Activated naive CD4-positive, alpha-beta T cell (primary cell): ENCODE measurements at places on chromosomes 2 and 18.

DNA sequence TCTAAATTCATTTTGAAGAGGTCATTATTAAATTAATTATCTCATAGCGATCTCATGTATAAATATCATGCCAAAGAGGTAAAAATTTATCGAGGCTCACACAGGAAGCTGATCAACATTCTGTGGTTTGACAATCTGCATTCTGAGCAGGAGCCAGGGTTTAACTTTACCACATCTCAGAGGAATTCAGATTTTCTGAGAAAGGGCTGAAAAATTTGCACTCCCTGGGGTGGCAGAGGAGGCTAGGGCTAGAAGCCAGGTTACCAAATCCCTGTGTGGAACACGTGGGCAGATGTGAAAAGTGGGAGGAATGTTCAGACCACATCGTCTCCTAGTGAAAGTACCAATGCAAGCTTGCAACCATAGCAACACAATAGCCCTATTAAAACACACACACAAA is 63.5 kb upstream of the CTLA4 start:
- DNase-seq, result no peak

DNA sequence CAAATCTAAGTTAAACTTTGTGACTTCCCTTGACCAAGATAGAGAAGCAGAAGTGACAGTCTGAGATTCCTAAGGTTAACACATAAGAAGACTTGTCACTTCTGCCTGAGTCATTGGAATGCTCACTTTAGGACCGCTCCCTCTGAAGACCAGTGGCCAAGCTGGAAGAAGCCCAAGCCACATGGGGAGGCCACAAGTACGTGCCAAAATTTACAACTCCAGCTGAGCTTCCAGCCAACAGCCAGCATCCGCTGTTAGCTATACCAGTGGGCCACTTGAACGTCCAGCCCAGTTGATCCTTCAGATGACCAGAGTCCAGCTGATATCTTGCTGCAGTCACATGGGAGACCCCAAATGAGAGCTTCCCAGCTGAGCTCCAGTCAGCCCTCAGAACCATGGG is 18.1 kb upstream of the ANTXR1 start:
- no peak for DNase-seq

DNA sequence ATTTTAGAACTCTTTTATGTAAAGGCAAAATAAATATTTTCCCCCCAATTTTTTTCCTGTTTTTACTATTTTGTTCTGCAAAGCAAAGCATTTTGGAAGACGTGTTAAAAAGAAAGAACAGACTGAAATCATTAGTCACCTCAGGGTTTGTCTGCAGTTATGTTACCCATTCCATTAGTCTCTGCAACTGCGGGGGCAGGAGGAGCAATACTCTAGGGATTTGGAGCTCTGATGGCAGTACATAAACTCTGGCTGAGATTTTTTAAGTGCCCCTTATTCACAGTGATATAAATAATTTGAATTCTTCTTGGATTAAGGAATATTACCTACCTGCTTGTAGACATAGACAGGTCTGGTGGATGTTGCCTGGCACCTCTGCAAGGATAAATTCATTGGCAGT is 88.0 kb upstream of the CELF4 start:
- no peak for DNase-seq

GRCh38 chr2:55431982-55432627 is 12.4 kb upstream of the CCDC88A start:
- no peak for DNase-seq

DNA sequence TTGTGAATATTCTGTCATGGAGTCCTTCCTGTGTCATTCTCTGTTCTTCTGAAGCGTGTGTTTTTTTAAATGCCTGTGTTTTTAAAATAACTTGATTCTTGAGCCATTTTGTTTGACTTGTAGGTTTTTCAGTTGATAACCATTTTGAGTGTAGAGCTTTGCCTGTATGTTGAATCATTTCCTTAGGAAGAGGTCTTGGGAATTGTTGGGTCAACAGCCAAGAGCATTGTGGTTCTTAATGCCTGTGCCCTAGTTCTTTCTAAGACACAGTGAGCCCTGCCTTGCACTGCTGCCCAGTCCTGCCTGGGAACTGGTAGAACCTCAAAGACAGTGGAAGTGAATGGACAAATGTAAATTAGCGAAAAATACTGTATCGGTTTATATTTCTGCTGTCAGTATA is 25.9 kb downstream of the RAB12 start:
- no peak for DNase-seq

DNA sequence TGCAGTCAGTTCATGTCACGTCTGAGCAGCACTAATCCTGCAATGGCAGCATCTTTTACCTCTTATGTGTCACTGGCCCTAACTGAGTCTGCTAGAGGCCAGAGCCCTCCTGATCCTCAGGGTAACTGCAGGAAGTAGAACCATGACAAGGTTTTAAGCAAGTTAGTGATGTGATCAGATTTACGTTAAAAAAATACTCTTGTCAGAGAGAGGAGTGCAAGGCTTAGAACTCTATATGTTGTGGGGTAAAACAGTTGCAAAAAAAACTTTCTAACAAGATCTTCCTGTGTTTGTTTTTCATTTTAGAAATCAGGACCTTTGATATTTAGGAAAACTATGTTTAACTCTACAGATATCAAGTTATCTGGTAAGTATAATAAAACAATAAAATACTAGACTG is 4.6 kb downstream of the TMEM87B start:
- no peak for DNase-seq

GRCh38 chr2:120134263-120134662 is 88.9 kb downstream of the TMEM185B start:
- no peak for DNase-seq

- no peak for DNase-seq
Measured at GRCh38 chr2:239255218-239255617, 145.6 kb downstream of the HDAC4 start.

- DNase-seq, result no peak
Measured at GRCh38 chr18:23703057-23703986, 14.1 kb downstream of the LAMA3 start.

DNA sequence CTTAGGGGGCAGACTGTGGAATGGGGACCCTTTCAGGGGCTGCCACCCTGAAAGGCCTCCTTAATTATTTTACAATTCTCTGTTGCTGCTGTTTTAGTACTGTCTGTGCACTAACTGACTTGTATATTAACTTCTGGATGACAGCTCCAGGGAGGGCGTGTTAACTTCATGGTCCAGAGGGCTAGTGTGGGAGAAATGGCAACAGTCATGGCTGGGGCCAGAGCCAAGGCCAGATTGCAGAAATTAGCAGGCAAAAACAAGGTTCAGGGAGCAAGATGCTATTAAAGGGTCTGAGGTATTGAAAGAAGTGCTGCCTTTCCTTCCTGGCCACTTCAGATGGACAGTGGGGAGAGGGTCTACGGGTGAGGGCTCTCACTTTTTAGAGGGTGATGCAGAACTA is 9.1 kb downstream of the WIPF1 start:
- no peak for DNase-seq

DNA sequence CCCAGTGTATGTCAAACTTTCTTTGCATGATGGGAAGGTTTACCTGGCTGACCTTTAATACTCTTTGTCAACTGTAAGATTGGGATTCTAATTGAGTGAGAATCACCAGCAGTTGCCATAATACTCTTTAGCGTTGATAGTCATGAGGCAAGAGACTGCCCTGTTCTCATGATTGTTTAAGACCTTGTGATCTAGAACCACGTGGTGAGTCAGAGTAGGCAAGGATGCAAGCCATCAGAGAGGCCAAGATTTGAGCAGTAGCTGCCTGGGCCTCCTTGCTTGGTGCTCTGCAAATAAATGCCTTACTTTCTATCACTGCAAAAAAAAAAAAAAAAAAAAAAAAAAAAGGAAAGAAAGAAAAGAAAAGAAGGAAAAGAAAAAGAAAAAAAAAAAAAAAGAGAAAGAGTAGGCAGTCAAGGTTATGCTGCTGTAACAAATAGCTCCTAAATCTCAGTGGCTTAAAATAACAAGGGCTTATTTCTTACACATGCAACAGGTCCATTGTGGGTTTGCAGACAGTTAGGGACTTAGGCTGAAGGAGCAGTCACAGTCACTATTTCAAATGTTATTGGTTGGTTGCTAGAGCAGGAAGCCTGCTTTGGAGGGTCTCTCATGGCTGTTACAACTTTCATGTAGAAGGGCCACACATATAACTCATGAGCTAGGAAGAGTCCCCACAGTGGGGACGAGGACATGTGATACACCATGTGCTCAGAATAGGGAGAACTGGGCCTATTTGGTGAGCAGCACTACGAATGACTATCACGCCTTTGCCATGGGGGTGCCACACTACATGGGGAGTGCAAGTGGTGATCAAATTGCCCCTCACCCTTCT is 21.7 kb downstream of the IL1R2 start:
- no peak for DNase-seq

- DNase-seq, result no peak
Measured at GRCh38 chr18:74368901-74369705, 53.5 kb downstream of the C18orf63 start.

GRCh38 chr2:1731447-1731962 is 12.8 kb downstream of the PXDN start:
- no peak for DNase-seq

DNA sequence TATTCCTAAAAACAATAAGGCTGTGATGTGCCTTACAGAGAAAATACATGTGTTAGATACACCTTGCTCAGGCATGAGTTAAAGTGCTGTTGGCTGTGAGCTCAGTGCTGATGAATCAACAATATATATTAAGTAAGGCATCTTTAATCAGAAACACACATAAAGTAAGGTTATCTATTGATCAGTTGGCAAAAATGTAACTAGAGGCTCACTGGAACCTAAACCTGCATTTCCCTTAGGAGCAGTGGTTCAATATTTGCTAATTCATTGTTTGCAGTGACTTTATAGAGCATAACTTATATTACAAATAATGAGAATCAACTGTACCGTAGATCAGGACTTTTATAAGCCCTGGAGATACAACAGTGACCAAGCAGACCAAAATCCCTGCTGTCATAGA is 77.0 kb upstream of the CYP1B1 start:
- no peak for DNase-seq

DNA sequence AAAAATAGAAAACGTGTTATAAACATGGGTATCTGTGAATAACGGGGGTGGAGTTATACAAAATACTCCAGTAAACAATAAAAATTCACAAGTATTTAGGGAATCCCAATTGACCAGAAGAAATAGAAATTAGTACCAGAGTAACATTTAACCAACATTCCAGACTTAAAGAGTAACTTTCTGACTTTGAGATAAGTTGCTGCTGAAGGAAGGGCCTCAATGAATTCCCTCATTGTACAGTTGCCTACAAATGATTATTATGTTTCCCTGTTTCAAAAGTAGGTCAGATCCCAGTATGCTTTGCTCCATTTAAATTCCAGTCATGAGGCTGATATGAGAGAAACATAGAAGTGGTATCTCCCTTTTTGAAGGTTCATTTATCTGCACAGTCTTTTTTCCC is 88.3 kb upstream of the KCNH7 start:
- DNase-seq, result no peak

GRCh38 chr2:207264310-207264709 is 98.6 kb upstream of the KLF7 start:
- DNase-seq, result no peak

DNA sequence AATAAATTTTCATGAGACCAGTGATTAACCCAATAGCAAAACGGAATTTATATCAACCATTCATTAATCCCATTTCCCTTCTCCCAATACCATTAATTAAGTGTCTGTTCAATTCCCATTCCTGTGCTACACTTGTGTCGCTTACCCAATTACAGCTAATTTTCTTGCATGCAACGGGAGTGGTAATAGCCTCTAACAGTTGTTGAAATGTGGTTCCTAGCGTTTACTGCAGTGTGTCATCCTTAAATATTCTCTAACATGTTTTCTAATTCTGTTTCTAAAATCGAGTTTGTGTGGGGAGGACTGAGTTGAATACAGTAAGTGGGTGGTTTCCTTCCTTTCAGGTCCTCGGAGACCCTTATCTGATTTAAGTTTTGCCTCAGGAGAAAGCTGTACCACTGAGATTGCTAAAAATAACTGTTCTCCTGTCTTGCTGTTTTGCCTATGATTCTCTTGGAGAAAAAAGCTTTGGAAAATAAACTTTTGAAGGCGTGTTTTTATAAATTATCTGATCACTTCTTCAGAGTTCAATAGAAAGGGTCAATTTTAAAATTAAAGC is 59.3 kb upstream of the LRRTM1 start:
- no peak for DNase-seq

DNA sequence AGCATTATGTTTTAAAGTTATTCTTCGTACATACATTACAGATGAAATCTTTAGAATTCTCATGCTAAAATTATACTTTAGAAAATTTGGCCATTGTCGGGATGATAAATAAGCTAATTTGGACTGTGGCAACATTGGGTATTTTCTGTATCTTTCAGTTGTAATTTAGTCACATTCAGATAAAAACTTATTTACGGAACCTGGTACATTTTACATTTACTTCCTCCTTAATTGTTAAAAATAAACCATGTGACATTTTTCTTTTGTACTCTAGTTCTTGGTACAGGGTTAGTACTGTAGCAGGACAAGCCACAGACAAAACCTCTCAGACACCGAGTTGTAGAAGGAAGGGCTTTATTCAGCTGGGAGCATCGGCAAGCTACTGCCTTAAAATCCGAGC is 4.2 kb downstream of the CNDP2 start:
- no peak for DNase-seq

- no peak for DNase-seq
Measured at GRCh38 chr2:96699021-96699420, 40.8 kb downstream of the LMAN2L start.

GRCh38 chr2:104752504-104752903 is 101.4 kb upstream of the POU3F3 start:
- no peak for DNase-seq

GRCh38 chr18:26700728-26701127 is 152.4 kb upstream of the KCTD1 start:
- no peak for DNase-seq

DNA sequence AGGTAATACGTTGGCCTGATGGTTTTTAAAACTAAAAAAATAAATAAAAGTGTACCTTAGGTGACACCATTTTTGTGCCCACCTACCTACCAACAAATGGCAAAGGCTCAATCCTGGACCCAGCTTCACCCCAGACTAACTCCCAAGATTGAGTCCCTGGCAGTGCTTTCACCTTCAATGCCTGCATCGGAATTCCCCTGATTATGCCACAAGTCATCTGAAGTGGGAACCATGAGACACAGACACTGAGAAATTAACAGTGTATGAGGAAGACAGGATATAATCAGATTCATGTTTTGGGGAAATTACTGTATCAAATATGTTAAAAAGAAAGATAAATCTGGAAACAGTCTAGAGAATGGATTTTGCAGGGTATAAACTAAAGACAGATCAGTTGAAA is 41.6 kb downstream of the ZBTB14 start:
- DNase-seq, result no peak

DNA sequence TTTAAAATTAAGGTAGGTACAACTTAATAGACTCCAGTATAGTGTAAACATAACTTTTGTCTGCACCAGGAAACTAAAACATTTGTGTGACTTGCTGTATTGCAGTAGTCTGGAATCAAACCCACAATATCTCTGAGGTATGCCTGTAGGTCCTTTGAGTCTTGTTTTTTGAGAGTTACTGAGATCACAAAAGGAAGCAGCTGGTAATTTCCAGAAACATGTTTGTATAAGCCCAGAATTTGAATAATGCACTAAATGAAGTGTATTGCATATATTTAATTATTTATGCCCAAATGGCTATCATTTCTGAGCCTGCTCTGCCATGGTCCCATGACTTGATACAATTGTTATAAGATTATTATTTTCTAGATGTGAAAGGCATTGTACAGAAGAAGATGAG is 143.3 kb upstream of the LYPD6 start:
- DNase-seq, result no peak
